ENCODE measurements at places on chromosomes 3 and 15.

DNA sequence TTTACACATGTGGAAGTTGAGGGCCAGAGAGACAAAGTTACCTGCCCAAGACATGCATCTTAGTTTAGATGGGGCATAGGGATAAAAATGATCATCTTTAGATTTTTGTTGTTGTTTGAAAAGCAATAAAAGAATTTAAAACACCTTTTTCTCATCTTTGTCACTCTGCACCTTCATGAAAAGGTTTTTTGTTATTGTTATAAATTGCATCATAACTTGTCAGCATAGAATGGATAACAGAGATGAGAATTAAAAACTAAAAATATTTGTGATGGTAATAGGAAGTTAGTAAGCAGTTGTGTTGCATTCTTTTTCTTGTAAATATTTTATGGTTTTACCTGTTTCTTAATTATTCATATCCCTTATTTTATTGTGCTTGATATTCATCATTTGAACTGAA is 13.4 kb upstream of the ZBTB47 start:
- DNase-seq = no peak

GRCh38 chr3:193134856-193135255 is 106.2 kb upstream of the PLAAT1 start:
- no peak for DNase-seq

- DNase-seq = no peak
Measured at GRCh38 chr15:72873379-72874233, 90.0 kb upstream of the ADPGK start.

DNA sequence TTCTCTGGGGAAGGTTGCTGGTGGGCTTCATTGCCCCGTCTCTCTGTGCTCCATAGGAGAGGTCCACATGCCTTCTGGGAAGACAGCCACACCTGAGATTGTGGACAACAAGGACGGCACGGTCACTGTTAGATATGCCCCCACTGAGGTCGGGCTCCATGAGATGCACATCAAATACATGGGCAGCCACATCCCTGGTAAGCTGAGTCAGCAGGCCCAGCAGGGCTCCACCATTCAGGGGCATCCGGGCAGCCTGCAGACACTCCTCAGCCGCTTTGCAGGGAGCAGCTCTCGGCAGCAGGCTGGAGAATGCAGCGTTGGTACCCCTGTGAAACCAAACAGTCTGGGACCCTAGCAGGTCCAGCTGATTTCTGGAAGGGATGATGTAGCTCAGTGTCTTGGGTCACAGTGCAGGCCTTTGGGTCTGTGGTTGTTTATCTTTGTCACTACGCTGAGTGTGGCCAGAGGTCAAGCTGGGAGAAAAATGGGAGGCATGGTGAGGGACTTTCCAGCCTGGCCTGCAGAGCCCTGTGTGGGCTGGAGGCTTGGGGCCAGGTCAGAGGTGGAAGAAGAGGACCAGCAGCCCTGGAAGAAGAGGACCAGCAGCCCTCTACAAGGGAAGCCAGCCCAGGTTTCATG is 67.2 kb downstream of the DNASE1L3 start:
- DNase-seq = no peak

DNA sequence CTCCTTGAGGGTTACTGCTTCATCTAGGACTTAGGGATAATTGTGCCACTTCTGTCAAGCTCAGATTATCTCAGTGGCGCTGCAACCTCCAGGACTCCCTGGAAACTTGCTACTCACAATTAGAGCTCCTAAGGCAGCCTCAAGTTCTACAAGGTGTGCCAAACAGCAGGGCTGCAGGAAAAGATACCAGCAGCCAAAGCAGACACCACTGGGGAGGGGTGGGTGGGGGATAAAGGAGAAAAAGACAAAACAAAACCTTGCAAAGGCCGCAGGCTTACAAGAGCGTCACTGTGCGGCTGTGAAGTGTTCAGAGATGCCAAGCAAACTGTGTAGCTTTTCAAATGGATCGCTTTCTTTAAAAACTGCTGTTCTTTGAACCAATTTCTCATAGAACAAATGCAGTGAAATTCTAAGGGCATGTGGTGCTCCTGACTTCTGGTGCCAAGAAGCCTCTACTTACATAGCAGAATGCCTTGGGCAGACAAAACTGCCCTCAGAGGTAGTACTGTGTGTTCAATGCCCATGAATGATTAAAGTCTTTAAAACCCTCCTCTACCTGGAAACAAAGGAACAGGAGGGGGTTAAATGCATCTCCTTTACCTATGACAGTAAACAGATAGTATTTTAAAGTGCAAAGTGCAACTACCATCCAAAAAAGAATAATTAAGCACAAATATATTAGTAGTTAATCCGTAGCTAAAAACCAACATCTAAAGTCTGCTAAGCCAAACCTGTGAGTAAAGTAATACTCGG is 353.4 kb downstream of the FOXP1 start:
- DNase-seq = no peak

- DNase-seq = no peak
Measured at GRCh38 chr15:41982133-41982930, 10.0 kb upstream of the EHD4 start.

DNA sequence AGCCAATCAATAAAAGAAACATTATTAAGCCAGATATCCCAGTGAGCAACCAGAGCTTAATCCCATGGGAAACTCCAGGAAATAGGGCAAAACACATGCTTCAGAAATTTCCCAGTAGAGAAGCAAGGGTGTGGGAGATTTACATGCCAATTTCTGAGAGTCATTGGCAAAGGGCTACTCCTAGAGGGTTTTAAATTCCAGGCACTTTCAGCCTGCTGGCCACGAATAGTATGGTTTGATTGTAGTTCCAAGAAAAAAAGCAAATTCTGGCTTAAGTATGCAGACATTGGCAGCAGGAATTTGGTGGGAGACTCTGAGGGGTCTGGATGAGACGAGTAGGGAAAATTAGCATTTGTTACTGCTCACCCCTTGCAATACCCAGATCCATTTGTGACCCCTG is 402.1 kb upstream of the SUCLG2 start:
- DNase-seq = no peak

DNA sequence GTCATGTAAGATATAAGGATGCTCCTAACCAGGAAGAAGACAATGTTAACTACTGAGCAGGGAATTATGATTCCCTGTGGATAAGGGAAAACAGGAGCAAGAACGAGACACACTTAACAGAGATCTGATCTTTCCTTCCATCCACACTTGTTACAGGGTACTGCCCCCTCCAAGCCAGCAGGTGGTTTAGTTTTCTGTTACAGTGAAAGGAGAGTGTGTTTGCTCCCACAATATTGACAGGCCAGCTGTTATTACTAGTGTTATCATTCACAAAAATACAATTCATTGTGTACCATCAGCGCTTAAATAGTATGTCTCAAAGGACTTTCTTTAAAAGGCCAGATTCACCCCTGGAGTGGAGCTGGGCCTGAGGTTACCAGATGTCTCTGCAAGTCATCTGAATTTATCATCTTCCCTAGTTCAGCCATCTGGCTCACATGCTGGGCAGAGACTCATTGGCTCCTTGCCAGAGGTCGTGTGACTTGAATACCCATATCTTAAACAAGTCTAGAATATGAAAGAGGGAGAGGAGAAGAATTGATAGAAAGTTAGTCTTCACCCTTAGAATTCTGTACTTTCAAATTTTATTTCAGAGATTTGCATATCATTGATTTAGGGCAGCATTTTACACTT is 16.8 kb upstream of the FMN1 start:
- DNase-seq = no peak

DNA sequence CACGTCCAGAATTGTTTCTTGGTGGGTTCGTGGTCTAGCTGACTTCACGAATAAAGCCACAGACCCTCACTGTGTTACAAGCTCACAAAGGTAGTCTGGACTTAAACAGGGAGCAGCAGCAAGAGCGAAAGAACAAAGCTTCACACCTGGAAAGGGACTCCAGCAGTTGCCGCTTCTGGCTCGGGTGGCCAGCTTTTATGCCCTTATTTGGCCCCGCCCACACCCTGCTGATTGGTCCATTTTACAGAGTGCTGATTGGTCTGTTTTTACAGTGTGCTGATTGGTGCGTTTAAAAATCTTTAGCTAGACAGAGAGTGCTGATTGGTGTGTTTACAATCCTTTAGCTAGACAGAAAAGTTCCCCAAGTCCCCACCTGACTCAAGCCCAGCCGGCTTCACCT is 194.2 kb upstream of the NDN start:
- DNase-seq = no peak

- no peak for DNase-seq
Measured at GRCh38 chr3:123419181-123419849, 29.6 kb downstream of the ADCY5 start.

- no peak for DNase-seq
Measured at GRCh38 chr3:42935472-42935871, 29.5 kb downstream of the ZNF662 start.

GRCh38 chr3:182702216-182702615 is 91.1 kb upstream of the ATP11B start:
- no peak for DNase-seq

DNA sequence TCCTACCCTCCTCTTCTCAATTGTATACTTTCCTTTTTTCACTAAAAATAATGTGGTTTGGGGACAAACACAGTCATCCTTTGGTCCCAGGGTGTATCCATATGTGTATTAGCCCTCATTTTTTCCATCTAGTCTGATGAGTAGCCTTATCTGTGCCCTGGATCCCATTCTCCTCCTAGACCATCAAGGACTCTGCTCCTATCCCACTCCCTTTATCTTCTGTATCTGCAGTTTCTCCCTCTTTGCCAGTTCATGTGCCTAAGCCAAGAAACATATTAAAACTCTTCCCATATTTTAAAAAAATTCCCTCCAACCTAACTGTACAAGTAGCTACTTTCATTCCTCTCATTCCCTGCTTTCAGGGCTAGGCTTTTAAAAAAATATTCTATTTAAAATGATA is 25.2 kb downstream of the CCDC14 start:
- DNase-seq = no peak

GRCh38 chr3:14516738-14517345 is 23.3 kb downstream of the GRIP2 start:
- no peak for DNase-seq

- peak; percentile 20 for DNase-seq
Measured at GRCh38 chr3:15796771-15797641, 773 bp downstream of the ANKRD28 start.

- no peak for DNase-seq
Measured at GRCh38 chr3:171977860-171978259, 61.5 kb upstream of the FNDC3B start.

DNA sequence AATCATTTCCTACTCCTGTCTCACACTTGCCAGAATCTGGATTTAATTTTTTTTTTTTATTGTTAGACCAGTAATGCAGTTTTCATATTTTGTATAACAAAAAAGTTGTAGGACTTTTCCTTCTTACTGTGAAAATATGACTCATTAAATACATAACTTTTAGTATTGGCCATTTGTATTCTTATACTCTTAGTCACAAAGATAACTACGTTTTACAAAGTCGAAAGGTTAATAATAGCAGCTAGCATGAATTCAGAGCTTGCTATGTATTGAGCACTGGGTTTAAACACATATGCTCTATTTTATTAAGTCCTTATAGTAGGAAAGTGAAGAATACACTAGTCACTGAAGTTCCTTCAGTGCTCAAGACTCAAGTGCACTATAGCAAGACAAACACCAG is 43.1 kb downstream of the LRRN1 start:
- no peak for DNase-seq

DNA sequence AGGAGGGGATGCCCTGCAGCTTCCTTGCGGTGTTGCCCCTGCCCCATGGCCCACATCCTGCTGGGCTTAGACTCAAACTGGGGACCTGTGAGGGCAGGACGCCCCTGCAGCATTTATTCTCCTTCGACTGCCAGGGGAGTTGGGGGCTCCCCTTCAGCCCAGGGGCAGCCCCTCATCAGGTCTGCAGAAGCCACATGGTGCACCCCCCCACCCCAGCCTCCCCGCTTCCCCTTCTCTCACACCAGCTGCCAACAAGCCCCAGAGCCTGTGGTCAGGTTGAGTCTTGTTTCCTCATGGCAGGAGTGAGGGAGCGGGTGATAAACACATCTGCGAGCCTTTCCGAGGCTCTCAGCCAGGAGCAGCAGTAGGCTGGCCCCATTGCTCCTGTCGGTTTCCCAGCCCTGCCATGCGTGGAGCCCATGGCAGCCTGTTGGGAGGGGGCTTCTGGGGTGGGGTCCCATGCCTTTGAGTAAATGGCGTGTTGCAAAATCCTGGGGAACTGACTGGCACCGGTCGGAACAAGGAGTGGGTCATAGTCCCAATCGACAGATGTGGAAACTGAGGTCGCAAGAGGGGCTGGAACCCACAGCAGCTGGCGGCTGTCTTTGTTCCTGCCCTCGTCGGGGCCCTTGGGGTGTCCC is 27.8 kb downstream of the WNT7A start:
- DNase-seq = no peak

DNA sequence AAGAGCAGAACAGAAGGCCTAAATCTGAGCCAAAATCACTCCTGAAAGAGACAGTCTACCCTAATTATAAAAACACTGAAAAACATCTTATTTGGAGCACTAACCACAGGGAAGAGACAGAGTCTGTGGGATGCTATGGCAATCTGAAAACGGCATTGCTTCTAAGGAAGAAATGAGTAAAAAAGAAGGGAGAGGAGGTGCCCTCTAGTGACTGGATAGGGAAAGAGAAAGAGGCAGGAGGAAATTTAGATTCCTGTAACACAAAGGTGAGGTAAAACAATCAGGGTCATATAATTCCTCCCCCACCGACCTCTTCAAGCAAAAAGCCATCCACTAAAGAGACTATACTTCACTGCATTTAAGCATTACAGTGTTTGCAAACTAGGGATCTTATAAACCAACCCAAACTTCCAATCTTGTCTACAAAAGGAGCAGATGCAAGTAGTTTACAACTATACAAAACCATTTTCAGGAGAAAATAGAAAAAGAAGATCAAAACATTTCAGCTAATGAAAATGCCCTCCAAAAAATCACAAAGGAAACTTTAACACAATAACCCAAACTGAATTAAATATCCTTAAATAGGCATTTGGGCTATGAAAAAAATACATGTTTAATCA is 32.6 kb downstream of the HACD2 start:
- no peak for DNase-seq

DNA sequence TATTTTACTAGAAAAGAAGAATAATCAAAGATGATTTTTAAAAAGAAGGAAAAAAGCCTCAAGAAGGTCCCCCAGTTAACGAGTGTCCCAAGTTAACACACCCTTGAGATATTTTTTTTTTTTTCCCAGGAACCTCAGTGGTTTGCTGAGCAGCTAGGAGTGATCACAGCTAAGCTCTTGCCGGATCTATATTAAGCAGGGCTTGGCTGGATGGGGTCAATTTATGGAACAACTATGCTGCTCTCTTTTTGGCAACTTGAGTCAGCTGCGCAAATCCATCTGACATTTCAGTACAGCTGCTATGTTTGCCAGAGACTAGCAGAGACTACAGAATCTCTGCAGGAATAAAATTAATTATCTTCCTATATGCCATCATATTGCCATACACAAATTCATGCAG is at the start of gene LMOD3:
TSS of gene LMOD3 (minus strand) at position 193 of the 400 bp plus-strand sequence. CDS start 209 bp downstream, outside the sequence.
- no peak for DNase-seq

GRCh38 chr15:80153900-80154299 is 1.1 kb downstream of the FAH start:
- DNase-seq = no peak
